ENCODE measurements at places on chromosomes 1 and 21.

- DNase-seq = no peak
These were observed 29.1 kb upstream of the SLC16A1 start for GRCh38 chr1:112985123-112985522.

DNA sequence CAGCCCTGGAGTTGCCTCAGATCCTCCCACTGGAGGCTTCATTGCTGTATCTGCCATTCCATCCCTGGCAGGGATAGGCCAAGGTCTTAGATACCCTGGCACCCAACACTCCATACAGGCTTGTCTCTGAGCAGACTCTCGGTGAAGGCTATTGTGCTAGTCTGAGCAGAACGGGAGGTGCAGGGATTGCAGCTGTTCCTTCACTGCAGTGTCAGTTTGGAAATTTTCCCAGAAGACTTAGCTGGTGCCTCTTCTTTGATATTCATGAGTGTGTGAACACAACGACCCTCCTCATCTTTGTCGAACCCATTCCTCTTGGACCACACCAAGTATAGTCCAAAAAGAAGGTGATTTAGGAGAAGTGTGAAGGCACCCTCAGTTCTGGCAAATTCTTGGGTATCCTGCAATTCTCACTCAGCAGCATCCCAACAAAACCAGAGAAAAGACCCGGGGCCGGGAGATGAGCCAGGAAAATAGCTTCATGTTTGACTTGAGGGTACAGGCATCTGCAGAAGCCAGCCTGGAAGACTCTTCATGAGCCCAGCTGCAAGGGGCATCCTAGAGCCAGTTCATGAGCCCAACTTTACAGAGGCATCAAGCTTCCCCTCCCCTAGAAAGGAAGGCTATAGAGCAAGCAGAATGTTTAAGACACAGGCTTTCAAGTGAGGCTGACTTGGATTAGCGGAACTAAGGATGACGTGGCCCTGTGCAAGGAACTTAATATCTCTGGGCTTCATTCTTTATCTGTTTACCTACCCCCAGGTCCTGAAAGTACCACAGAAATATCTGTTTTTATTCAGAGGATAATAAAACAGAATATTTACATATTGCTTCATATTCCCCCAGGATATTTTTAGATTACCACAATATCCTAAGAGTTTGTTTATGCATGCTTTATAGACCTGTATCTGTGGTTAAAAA is 38.8 kb upstream of the HAO2 start:
- no peak for DNase-seq

DNA sequence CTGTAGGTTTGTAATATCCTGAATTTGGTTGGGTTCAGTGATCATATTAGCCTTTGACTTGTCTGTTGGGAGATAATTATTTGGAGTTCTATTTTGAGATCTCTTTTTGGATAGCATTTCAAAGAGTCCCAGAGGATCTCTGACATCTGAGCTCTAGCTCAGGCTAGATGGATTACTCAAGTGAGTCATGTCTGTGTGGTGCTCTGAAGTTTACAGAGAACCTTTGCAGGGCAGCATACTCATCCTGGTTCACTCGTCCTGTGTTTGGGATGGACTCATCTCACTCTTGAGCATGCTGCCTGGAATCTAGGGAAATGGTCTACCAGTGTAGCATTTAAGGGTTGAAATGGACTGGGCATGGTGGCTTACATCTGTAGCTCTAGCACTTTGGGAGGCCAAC is 29.4 kb upstream of the BMP8A start:
- no peak for DNase-seq

GRCh38 chr1:243547891-243548290 is 292.1 kb downstream of the SDCCAG8 start:
- no peak for DNase-seq

GRCh38 chr1:23868557-23869016 is 497 bp upstream of the FUCA1 start:
- no peak for DNase-seq

DNA sequence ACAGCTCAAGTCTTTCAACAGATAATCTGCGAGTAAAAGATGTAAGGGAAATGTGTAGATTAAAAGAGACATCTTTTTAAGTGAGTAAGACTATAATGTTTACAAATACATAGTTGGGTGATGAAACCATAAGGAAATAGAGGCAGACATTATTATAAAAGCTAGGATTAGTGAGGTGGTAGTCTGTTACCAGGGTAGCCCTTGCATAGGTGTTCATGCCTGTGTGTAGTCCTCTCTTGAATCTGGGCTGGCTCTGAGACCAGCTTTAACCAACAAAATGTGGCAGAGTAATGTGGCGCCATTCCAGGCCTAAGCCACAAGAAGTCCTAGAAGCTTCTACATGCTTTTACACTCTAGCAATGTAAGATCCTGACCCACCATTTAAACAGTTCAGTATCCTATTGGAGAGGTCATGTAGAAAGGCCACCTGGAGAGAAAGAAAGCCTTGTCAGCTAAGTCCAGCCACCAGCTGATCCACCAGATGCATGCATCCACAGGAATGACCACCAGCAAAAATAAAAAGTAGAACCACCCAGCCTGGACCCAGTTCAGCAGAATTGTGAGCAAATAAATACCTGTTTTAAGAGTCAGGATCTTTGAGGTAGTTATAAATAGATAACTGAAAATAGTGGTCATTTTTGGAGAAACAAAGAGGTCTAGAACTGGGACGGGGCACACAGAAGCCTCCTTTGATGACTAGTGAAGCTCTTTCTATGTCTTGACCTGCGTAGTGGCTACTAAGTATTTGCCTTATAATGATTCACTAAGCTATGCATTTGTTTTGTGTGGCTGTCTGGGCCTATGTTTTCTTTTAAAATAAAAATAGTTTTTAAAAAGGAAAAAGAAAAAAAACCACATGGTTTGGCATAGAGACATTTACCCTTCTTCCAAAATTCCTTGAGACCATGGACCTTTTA is 8.1 kb downstream of the NIBAN1 start:
- DNase-seq = no peak

GRCh38 chr1:61253912-61254633 is 171.7 kb downstream of the NFIA start:
- no peak for DNase-seq

DNA sequence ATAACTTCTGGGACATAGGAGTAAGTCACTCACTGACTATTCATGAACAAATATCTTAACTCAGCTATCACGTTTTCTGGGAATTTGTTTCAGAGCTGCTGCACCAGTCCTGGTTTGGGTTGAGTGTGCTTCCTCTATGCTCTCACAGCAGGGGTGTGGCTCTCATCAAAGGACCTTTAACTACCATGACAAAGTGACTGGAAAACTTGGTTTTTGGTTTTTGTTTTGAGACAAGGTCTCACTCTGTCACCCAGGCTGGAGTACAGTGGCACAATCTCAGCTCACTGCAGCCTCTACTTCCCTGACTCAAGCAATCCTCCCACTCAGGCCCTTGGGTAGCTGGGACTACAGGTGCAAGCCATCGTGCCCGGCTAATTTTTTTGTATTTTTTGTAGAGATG is 4.1 kb downstream of the ILDR2 start:
- no peak for DNase-seq

DNA sequence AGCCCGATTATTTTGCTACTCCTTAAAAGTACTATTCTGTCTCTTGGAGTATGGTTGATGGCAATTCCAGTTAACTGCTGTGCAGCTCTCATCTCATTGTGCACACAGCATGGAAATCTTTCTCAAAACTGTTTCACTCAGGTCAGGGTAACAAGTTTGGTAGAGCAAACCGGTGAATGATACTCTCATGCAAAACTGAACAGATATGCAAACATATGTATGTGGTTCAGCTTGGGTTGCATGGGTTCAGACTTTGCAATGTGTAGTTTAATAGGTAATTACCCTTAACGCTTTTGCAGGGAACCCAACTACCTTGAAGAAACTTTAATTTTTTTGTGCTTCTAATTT is 2.2 kb downstream of the GADD45A start:
- DNase-seq = peak; percentile 18

GRCh38 chr1:26717017-26717491 is 21.2 kb downstream of the ARID1A start:
- no peak for DNase-seq

DNA sequence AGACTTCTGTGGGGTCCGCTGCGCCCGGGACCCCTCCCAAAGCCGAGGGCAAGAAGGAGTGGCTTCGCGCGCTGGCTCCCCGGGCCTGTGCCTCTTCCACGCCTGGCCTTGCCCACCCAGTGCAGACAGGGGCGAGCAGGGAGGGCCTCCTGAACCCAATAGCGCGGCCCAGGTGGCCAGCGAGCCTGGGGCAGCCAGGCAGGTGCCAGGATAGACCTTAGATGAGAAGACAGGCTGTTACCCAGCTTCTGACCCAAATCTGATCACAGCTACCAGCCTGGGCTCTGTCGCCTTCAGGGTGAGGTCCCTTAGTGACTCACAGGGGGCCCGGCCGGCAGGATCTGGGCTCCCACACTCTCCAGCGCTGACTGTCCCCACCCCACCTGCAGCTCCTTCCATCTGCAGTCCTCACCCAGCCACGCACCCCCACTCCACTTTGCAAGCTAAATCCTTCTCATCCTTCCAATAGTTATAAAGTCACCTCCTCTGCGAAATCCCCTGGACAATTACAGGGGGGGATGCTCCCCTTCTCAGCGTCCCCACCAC is 9.6 kb downstream of the CLEC20A start:
- no peak for DNase-seq

GRCh38 chr1:172638885-172639831 is 19.7 kb upstream of the FASLG start:
- DNase-seq = peak; percentile 87

DNA sequence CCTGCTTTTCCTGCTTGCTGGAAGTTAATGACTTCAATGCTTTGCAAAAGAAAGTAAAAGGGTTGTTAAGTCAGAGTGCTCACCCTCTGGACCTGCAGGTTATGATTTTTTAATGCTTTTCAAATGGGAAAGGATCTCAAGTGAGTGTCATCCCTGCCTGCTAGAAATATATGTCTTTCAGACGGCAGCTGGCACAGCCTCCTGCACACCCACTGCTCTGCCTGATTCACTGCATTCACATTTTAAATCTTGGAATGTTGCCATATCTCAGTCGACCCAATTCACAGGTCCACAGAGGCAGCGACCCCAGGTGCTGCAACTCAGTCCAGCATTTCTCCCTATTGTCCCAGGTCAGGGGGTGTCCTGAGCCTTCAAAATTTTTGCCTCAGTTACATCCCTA is 10.7 kb downstream of the DUSP23 start:
- DNase-seq = no peak

GRCh38 chr21:45386728-45387371 is 18.1 kb upstream of the COL18A1 start:
- no peak for DNase-seq

GRCh38 chr1:247386217-247386616 is 29.8 kb upstream of the NLRP3 start:
- DNase-seq = no peak

DNA sequence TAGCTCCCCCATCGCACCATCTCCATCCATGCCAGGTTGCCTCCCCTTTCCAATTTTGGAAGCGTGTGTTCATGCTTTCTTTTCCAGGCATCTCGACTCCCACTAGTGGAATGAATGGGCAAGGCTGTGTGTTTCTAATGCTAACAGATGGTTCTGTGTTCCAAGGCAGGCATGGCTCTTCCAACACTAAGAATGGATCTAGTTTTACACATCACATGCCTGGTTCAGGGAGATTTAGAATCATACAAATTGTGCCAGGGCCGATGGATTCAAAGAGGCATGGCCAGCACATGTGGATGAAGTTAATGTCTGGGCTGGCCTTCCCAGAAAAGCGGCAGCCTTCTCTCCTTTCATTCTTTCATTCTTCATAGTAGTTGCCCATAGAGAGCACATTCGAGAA is 438.7 kb downstream of the PRDM2 start:
- DNase-seq = no peak

DNA sequence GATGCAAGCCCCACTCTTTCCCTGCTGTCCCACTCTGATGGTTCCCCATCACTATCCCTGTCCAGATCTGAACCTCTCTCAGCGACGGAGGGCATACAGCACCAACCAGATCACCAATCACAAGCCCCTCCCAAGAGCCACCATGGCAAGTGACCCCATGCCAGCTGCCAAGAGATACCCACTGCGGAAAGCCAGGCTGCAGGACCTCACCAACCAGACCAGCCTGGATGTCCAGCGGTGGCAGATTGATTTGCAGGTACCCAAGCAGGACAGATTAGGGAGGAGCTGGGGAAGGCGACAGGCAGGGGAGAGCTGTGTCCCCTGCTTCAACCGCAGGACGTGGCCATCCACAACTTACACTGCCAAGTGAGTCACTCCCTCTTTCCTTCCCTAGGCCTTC is 46.9 kb downstream of the VWA5B1 start:
- DNase-seq = no peak

Measured in activated CD8-positive, alpha-beta T cell treated with anti-CD3 and anti-CD28 coated beads, Interleukin-2, amount 10 ng/mL, durations not matched to agents 7 days and 5 days (primary cell).